ENCODE measurements at places on chromosomes 11 and 22. TPM values are rescaled to one million over a fixed set of nuclear protein-coding genes. Genes with fewer than 3 reads are reported as not detected.

DNA sequence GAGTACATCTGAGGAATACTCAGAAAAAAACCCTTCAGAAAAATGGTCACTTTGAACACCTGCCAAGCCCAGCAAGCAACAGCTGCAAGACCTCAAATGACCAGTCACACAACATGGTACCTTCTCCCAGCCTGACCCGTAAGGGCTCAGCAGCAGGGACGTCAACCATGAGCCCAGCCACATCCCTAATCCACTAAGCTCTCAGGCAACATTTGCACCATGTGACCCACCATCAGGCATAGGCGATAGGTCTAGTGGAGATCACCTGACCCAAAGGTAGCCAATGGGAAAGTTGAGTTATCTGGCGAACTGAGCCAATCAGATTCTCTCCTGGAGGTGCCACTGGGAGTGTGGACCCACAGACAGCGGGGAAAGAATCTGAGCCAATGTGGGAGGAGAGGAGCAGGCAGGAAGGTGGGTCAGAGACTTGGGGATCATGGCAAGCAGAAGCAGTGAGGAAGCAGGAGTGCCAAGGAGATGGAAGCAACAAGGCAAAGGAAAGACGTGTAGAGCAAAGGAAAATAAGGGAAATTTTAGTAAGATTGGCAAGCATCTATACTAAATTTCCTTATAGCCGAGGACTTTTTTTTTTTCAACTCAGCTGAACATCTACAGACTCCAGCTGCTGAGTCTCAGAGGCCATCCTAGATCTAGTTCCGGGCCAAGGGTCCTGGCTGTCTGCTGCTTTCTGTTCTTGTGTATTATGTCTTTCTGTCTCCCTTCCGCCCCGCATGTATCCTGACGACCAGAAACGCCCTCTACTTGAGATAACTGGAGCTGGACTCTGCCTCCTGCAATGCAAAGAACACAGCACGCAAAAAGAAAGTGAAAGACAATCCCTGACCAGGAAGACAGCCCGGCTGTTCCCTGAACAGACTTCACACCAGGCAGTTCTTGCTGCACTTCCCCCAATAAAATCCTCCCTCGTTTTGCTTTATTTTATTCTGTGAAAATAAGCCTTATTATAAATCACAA lies 11.0 kb upstream of the PLAAT2 start:
- DNase-seq, result no peak

GRCh38 chr11:19869946-19870589 lies 157.4 kb downstream of the NAV2 start:
- DNase-seq, result no peak

DNA sequence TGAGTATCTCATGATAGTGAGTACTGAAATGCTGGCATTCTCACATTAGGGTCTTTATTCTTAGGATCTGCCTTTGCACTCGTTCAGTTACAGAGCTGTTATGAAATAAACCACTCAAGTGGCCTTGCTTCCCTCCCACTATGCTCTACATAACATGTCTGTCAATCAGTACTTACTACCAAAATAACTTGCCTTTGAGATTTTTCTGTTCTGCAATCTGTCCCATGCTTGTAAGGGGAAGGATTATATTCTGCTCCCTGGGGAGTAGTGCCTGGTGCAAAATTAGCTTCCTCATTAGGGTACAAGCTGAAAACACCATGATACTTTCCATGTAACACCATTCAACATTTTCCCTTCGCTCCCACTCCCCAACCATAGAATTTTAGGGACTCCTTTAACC lies 1.9 kb upstream of the GRAP2 start:
- DNase-seq, result no peak

GRCh38 chr11:96038046-96038445 lies 114.1 kb upstream of the MTMR2 start:
- DNase-seq, result no peak

- no peak for DNase-seq
These were observed 354.1 kb downstream of the NTM start for GRCh38 chr11:131724436-131724975.

SCGB2A2 gene
- not detected for total RNA-seq

DNA sequence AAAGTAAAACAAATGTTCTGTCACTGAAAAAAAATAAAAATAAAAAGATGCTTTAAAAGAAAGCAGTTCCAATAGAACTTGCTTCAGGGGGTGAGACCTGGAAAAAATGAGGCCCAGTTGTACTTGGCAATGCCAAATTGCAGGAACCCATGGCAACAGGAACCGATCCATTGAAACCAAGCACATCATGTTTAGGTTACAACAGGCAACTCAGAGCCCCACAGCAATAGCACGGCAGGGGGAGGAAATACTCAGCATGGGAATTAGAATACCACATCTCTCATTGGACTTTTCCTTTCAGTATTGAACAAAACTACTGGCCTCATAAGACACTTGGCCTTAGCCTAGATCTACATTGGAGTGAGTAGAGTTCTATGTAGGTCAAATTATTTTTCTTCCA lies 84.3 kb downstream of the MSANTD4 start:
- no peak for DNase-seq

DNA sequence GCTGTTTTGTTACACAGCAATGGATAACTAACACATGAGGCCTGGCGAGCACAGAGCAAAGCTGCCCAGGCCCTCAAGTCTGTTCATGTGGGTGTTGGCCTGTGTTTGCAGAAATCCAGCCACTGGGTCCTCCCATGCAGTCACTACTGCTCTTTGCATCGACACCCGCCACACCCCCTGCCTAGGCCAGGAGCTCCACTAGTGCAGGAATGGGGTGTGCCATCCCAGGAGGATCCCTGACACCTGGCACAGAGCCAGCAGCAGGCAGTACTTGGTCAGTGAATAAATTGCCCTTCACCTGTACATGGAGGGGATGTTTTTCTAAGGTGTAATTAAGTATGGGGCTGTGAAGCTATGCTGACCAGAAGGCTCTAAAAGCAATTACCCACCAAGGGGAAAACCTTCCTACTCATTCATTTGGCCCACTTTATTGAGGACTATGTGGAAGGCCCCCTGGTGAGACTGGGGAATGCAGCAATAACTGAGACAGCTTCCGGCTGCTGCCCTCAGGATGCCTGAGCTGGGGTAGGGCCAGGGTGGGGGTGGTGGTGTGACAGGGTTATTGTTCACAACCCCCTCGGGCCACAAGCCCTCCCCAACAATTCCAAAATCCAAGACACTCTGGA lies 160.8 kb downstream of the CRYBB2 start:
- no peak for DNase-seq

C11orf21 gene
- not detected for total RNA-seq

POU2AF1 gene
- total RNA-seq, result 0.46 TPM

FBLN1 gene
- 305 TPM for total RNA-seq

DNA sequence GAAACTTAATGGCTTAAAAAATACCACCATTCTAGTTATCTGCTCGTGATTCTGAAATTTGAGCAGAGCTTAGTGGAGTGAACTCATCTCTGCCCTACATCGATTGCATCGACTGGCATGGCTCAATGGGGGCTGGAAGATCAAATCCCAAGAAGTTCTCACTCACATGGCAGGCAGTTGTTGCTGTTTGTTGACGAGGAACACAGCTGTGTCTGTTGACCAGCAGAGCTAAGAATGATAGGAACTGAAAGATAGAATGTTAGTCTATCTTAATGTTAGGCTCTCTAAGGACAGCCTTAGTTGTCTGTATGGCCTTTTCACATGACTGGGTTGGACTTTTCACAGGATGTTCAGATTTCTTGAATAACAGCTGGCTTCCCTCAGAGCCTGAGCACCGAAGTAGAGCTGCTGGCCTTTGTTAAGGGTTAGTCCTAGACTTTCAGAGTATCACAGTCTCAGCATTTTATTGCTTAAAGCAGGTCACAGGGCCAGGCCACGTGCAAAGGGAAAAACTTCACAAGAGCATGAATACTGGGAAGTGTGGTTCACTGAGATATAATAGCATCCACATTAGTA lies 31.6 kb upstream of the IZUMO1R start:
- no peak for DNase-seq

ISX gene
- not detected for total RNA-seq

DNA sequence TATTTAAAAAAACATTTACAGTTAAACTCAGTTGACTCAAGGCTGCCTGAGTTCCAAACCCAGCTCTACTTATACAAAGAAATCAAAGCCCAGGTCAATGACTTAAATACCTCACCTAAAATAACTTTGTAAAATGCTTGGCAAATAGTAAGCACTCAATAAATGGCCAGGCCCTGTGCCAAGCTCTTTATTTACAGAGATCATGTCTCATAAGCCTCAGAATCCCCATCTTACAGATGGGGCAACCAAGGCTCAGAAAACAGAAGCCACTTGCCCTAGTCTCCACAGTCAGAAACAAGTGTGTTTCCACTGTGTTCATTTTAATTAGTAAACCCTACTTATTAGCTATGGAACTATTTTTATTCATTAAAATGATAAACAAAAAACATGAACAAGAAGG lies 30.5 kb upstream of the TTC28 start:
- no peak for DNase-seq

DNA sequence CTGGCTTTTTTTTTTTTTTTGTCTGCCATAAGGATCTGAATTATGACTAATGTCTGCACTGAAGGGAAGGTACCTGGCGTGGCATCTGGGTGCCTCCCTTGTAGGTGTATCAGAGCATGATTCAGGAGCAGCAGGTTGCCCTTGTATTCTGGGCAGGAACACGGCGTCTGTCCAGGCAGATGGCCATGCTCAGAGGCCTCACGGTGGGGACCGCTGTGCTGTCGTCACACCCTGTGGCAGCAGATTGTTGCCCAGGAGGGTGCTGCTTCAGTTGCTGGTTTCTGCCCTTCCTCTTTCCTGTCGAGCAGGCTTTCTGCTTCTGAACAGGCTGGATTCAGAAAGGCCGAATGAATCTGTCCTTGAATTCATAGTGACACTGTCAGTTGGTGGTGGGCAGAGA lies 11.0 kb downstream of the ZNRF3 start:
- peak; percentile 57 for DNase-seq

DNA sequence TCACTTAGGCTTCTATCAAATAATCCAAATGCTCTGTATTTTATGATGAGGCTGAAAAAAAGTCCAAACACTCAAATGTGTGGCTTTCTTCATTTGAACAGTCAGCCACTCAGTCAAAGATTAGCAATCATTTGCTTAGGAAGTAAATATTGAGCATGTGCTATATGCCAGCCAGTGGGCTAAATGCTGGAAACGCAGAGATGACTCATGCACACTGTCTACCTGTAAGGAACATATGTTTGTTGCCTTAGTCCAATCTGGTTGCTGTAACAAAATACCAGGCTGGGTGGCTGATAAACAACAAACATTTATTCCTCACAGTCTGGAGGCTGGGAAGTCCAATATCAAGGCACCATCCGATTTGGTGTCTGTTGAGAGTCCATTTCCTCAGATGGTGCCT lies 617.3 kb downstream of the NTM start:
- DNase-seq, result no peak

GRCh38 chr11:67083786-67084366 lies 27.2 kb downstream of the RHOD start:
- no peak for DNase-seq

- no peak for DNase-seq
These were observed 7.1 kb downstream of the LRRC32 start for GRCh38 chr11:76663486-76663810.

- no peak for DNase-seq
These were observed 3.7 kb downstream of the MS4A1 start for GRCh38 chr11:60459345-60459744.

GRCh38 chr11:100719362-100719761 lies 32.3 kb downstream of the ARHGAP42 start:
- peak; percentile 78 for DNase-seq

DNA sequence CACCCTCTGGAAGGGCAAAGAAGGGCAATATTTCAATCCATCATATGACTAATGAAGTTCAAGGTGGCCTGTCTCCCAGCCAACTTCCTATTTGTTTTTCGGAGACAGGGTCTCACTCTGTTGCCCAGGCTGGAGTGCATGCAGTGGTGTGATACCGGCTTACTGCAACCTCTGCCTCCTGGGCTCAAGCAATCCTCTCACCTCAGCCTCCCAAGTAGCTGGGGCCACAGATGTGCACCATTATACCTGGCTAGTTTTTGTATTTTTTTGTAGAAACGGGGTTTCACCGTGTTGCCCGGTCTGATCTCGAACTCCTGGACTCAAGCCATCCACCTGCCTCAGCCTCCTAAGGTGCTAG lies 13.4 kb downstream of the ABTB2 start:
- no peak for DNase-seq
